ENCODE measurements at places on chromosomes 3 and 15.

GRCh38 chr3:118980832-118981231, 53.8 kb downstream of the IGSF11 start:
- no peak for DNase-seq

DNA sequence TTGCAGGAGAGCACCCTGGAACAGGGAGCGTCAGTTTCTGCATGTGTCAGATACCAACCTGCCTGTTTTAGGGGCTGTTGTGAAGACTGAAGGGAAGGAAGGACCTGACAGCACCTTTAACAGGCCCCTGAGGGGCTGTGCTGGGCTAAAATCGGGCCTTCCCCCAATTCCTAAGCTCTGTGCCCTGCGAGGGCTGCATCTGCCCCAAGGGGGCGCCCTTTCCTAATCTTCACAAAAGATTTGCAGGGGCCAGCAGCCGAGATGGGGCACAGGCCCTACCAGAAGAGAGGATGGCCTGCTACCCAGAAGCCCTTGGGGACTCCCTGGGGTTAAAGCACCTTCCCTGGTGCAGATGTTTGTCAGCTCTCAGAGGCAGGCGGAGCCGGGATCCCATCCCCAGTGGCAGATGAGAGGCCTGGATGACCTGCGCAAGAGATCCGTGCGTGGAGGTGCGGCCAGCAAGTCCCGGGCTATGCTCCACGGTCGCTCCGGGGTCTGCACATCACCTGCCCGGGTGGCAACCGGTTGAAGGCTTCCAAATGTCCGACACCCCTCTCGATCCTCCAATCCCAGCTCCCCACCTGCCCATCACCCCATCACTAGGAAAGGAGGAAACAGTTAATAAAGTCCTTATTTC, 53.6 kb downstream of the RHCG start:
- peak; percentile 37 for DNase-seq

- no peak for DNase-seq
Measured at GRCh38 chr15:77430213-77430612, 9.5 kb downstream of the HMG20A start.

GRCh38 chr3:139441656-139442055, 34.7 kb downstream of the RBP2 start:
- DNase-seq, result no peak

- no peak for DNase-seq
Measured at GRCh38 chr3:69180869-69181591, 58.6 kb upstream of the LMOD3 start.

GRCh38 chr15:70514251-70514650, 249.1 kb downstream of the UACA start:
- DNase-seq, result no peak

DNA sequence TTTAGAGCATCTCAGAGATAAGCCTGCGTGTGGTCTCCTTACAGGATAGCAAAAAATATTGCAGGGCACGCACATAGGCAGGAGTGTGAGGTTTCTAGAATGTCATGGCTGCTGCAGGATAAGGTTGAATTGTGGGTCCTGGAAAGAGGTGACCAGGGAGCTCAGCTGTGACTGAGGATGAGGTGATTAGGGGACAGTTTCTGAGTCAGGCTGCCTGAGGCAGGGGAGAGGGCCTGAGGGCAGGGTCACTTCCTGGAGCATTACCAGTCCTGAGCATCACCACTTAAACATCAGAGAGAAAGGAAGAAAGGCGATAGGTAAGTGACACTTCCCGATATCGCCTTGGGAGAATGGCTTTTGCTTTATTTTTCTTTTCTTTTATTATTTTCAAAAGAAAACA, 813.8 kb downstream of the TUSC7 start:
- no peak for DNase-seq

- DNase-seq, result peak; percentile 3
Measured at GRCh38 chr3:53161450-53161819, 426 bp downstream of the PRKCD start.

DNA sequence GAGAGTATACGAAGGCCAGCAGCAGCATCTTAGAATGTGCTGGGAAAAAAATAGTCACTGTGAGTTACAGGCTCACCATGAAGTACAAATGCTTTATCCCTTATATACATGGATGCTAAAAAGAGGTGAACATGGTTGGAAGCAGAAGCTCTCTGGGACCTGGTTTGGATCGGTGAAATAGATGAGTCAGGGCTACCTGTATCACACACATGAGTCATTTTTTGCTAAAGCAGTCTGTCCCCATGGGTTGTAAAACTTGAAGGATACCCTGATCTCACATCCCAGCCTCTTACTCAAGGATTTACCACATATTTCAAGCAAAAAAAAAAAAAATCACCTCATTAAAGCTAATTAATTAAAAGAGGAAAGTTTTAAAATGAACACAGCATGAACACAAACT, 6.9 kb upstream of the SERPINI2 start:
- no peak for DNase-seq

- no peak for DNase-seq
Measured at GRCh38 chr15:81012588-81012987, 11.9 kb downstream of the TLNRD1 start.

DNA sequence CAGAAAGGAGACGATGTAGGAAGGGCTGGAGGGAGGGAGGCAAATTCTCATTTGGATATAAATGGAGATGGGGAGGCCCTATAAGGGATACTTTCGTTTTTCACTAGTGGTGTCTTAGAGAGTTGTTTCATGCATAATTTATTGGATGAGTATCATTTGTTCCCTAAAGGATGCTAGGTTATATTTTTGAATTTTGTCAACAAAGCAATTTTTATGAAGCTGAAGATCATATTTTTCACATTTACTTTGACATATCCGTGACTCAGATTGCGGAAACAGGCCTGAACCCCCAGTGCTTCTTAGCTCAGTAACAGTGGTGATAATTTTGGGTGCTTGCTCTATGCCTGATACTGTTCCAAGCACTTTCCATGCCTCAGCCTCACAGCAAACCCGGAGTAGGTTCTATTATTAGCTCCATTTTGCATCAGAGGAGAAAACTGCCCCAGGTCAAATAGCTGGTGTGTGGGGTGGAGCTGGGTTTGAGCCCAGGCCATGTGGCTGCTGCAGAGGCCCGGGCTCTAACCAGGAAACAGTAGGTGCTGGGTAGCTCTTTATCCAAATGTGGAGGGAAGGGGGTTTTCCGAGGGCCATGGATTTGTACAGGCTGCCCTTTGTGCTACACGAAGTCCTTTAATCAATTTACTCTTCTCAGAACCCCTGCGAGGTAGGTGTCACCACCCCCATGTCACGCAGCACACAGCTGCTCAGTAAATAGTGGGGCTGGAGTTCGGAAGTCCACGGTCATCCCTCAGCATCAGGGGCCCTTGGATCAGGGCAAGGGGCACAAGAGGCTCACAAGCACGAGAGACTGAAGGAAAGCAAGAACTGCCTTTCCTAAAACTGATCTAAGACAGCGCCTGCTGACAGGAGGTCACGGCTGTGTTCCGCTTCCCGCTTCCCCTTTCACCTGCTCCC, 99.1 kb downstream of the SLC49A4 start:
- peak; percentile 3 for DNase-seq

DNA sequence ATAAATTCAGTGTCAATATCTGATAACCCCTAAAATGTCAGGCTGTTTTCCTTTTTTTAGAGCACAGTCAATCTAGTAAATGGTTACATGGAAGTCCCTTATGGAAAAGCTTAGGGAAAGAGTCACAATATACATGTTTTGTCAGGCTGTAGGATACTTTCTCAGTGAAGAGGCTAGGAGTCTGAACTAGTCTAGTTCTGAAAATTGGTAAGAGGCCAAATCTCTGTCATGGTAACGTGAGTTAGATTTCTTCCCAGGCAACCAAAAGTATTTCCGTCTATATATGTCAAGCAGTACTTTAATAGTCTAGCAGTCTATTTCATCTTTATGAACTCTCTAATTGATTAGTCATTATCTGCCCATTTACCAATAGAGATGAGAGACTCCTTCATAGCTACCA, 215.9 kb upstream of the LRRC3B start:
- DNase-seq, result no peak

DNA sequence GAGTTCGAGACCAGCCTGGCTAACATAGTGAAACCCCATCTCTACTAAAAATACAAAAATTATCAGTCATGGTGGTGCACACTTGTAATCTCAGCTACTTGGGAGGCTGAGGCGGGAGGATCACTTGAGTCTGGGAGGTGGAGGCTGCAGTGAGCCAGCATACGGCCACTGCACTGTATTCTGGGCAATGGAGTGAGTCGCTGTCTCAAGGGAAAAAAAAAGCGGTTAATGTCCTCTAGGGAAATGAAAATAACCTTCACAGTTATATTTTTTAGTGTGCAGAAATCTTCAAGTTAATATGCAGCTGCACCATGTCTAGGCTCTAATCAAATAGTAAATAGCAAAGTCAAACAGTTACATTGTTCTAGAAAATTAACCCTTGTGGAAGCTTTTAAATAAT, 14.8 kb downstream of the CEP19 start:
- no peak for DNase-seq

- no peak for DNase-seq
Measured at GRCh38 chr3:154182975-154183374, 61.8 kb downstream of the ARHGEF26 start.

DNA sequence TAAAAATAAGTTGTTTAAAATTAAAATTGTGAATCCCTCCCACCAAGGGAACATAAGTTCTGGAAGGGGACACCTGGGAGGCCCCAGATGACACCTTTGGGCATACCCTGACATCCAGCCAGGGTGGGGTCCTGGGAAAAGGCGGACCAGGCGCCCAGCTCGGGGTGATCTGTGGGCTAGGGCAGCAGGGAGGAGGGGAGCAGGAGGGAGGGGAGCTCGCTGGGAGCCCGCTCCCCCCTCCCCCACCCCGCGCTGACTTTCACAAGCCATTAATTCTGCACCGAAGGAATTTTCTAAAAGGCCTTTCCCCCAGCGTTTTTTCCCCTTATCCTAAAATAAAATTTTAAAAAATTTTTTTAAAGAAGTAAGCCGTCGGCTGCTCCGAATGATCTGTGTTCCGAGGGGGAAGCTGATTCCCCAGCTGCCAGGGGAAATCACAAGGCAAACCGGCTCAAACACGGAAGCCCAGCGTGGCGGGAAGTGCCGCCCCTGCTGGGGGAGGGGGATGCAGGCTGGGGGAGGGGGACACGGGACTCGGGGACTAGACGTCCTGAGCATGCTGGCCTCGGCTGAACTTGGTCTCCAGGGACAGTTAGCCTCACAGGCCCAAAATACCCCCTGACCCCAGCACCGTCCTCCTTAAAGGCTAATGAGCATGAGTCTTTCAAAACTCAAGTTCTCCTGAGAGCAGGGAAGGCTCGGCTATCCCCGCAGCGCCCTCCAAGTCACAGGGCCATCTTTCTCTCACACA, 13.9 kb downstream of the PLXND1 start:
- DNase-seq, result peak; percentile 72

DNA sequence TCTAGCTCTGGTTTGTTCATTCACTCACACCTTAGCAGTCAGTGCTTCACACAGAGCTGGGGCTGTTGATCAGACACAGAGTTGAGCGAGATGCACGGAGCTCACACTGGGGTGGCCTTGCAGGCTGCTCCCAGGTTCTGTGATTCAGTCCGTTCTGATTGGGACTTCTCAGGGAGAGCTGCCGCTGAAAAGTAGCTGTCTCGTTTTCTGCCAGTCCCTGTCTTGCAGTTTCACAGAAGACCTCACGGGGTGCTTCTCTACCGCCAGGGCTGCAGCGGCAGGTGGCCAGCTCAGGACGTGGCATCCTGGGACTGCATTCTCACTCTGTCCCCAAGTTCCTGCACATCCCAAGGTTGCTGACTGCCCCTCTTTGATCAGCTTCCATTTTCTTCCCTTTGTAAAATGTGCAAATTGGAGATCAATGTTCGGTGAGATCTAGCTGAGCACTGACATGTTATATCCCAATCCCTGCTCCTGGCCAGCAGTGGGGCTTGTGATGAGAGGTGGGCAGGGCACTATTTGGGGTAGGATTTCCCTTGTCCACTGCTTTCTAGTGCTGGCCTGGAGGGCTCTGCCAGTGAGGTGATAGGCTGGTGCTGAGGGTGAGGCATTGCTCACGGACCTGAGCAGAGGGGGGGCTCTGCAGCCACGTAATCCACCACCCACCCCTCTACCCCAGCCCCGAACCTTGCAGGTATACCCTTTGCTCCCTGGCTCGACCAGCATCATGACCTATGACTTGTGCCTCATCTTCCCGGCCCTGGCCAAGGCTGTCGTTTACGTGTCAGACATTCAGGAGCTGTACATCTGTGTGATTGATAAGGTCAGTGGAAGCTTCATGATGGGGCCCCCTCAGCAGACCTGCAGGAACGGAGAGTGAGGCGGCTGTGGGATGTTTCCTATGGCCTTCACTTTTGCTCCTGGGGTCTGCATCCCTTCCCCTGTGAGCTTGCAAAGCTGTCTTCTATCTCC, 5.3 kb upstream of the TXNRD3 start:
- DNase-seq, result peak; percentile 14

DNA sequence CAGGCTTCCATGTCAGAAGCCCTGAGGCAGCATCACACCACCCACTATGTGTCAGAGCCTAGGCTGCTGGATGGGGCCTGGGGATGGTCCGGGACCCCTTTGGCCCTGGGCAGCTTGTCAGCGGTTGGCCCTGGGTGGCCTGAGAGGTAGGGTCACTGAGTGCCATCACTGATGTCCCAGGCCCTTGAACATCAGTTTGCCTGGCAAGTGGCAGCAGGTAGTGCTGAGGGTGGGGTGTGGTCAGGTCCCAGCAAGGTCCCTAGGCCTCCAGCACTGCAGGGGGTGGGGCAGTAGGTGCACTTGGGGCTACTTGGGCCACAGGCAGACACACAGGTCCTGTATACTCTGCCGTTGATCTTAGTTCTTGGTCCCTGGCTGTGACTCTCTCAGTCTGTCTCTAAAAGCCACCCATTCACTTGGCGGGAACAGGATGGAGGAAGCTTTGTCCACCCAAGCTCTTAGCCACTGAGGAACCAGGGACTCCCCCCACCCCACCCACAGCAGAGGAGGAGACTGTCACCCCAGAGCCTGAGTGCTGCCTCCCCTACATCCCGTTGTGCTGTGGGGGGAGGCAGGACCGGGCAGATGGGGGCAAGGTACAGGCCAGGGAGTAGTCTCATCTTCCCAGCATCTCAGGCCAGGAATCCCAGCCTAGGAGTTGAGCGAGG, 5.8 kb downstream of the GNAI2 start:
- DNase-seq, result no peak

DNA sequence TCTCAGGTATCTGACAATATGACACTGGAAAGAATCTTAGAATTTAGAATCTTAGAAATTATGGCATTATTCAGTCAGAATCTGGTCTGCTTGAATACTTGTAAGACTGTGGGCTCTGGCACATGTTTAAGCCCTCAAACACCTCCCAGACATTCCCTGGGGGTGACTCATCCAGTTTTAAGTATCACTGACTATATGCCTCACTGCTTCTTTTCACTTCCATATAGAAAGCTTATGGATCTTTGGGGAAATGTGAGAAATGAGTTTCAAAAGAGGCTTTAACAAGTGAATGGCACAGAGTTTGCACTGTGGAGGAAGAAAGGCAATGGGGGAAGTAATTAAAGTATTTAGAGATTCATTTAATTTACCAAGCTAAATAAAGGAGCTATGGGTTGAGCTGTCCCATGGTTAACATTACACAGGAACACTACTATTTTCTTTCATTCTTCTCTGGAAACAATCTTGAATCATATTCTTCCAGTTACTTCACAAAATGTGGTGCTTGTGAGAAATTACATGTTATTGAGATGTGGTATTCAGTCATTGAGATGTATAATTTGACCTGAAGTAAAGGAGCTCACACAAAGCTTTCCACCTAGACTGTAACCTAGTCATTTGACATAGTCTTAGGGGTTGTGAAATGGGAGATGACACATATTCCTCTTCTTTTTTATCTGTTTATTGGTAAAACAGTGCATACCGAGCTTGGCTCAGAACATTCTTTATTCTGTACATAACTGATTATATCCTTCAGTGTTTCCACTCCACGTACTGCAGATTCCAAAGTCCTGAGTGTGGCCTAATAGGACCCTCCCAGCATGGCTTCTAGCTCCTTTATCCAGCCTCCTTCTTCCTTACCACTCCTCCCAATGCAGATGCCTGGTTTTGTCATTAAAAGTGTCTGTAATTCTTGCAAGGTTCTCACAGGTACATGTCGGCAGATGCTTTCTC, 544.6 kb upstream of the NECTIN3 start:
- peak; percentile 89 for DNase-seq

Data from cardiac fibroblast (primary cell).